ENCODE measurements at places on chromosomes 11 and 22.
A peak's percentile ranks its signal among the peaks of the same experiment; 100 is the strongest.

- no peak for DNase-seq
Observed at GRCh38 chr22:45429424-45429823, 15.9 kb downstream of the RIBC2 start.

DNA sequence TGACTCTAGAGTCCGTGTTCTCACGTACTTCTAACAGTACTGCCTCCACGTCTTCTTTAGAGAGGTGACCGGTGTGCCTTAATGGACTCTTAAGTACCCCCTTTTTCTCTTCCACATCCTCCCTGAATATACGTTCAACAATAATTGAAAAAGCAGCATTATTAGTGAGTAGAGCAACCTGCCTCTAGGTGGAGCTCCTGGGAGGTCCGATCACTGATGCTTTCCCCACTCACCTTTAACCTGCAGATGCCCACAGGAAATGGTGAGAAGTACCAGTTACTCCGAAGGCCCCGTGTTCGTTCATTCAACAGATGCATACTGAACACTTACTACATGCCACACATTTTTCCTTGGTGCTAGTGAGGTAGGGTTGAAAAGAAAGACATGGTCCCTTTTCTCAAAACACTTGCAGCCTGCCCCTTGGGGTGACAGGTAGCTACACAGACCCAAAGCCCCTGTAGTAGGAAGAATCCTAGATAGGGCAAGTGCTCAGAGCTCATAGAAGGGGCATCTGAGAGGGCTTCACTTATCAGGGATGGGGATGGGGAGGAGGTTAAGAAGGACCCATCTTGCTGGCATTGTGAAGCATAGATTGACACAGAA lies 72.7 kb downstream of the FEZ1 start:
- DNase-seq: no peak

DNA sequence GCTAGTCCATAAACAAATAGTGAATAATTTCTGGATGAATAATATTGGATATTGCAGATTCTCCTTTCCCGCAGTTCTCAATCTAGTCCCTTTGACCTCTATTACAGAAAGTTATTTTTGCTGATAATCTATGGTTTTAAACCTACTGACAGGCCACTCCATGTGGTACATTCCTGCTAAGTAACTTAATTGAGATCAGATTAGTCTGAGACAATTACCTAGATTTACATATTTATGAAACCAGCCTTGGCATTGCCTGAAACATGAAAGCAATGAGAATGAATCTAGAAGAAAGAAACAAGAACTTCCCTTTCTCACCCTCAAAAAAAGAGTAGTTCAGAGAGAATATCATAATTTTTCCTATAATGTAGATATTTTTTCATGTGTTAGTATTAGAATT lies 964.2 kb downstream of the JRKL start:
- no peak for DNase-seq

- peak; percentile 23 for DNase-seq
Observed at GRCh38 chr11:8793114-8793777, 110.7 kb downstream of the RPL27A start.

DNA sequence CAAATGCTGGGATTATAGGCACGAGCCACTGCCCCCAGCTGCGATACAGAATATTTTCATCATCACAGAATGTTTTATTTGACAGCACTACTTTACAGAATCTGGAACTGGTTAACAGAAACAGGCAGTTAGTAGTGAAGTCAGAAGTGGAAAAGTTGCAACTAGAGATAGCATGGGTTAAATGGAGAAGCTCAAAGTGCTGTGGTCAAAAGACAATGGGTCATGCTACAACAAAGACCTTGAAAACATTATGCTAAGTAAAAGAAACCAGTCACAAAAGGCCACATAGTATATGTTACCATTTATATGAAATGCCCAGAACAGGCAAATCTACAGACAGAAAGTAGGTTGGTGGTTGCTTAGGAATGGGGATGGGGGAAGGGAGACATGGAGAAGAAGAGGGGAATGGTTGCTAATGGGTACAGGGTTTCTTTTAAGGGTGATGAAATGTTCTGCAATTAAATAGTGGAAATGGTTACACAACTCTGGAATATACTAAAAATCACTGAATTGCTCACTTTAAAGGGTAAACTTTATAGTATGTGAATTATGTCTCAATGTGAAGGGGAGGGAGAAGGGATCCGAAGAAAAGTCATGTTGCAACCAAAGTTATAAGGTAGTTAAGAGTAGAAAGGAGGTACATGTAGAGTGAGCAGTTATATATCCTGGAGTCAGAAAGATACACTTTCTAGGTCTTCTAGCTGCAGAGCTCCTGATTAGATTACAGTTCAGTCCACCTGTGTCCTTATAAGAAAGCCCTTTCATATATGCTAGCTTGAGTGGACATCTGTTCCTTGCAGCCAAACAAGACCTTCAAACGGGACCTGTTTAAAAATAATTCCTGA lies 46.3 kb upstream of the RAPSN start:
- peak; percentile 76 for DNase-seq

DNA sequence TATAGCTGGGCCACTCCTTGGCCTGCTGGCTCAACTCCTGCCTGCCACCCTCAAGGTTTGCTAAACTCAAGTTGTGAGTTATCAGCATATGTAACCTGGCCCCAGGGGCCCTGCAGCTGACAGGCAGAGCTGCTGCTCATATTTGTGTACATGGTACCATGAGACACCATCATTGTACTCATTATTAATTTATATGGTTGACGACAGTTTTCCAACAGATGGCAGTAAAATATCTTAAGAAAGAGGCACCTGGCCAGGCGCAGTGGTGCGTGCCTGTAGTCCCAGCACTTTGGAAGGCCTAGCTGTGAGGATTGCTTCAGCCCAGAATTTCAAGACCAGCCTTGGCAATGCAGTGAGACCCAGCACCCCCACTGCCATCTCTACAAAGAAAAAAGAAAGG lies 11.4 kb upstream of the DENND5A start:
- no peak for DNase-seq

DNA sequence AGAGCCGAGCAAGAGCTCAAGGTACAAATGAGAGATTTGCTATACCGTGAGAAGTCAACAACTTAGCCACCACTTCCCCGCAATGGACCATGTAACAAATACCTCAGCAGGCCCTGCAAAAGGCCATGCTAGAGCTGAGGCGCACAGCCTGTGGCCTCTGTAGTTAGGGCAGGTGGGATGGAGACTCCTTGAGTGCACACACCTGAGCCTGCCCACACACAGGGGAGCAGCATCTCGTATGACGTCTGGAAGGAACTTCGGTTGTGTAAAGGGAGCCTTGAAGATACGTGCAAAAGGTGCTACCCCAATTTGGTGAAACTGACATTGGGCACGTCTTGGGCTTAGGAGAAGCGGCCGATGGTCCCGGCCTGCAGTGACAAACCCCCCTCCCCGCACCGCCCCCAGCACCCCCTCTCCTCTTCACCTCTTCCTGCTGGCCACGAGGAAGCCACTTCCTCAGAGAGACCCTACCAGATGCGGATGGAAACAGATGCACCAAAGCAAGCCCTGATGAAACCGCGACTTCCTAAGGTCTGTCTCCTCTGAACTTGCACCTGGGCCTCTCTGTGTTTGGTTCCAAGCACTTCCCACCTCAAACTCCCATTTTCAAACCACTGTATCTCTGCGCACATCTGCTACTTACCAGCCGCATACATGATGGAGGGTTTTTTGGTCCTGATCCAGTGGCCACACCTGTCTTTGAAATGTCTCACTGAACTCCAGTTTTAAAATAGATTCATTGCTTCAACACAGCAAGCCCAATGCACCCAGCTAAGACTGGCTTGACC lies 10.6 kb downstream of the CDPF1 start:
- no peak for DNase-seq

DNA sequence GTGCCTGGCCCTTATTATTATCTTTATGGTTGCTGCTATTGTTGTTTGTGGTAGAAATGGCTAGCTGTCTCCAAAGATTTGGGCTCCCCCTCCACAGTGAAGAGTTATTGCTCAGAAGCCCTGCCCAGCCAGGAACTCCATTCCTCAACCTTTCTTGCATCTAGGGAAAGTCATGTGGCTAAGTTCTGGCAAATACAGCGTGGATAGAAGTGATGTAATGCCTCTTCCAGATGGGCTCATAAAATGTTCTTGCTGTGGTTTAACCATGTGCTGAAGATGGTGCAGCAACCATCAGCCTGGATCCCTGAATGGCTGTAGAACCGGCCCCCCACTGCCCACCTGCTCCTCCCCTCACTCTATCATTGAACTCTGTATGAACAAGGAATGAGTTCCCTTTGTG lies 203.5 kb upstream of the E2F8 start:
- DNase-seq: no peak

DNA sequence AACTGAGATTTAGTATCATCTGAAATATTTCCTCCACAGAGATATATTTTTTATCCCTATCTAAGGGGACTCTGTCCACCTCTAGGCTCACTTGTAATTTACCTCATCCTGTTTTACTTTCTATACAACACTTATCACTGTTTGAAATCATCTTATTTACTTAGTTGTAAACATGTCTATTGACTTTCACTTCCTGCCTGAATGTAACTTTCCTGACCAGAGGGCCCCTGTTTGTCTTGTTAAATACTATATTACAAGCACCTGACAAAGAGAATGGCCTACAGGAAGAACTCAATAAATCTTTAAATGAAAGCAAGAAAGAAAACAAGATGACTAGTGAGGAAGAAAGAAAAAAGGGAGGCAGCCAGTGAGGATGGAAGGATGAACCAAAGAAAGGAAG lies 1727.5 kb downstream of the LRRC4C start:
- DNase-seq: no peak

DNA sequence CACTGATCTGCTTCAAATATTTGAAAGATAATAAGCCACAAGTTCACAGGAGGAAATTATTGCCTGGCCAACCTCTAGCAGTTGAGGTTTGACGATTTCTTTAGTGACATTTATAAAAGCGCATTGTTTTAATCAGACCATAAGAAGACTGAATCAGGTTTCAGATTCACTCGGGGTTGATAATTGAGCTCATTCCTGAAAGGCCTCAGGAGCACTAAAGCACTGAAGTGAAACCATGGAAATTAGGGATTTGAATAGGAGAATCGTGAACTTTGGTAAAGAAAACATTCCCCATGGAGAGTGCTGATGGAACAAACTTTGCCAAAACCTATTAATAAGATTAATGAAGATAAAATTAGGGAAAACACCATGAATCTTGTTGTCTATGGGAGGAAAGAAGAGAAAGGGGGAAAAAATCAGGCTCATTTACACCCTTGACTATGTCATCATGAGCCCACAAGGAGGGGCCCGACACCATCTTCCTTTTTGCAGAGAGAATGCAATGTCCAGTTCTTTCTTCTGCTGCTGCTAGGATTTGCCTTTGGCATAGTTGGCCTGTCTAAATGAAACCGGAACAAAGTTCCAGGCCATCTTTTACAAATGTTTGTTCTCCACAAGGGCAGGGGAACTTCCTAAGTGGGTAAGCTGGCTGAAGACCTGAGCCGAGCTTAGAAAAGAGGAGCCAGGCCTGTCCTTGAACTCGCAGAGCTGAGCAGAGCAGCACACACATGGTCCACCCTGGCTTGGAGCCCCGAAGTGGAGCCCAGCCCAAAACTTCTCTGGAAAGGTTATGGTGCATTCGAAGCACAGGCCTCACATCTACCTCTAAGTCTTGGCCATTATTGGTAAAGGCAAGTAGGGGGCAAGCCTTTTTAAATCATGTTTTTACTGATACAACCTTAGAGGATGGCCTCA lies 56.1 kb upstream of the EIF3M start:
- no peak for DNase-seq

- DNase-seq: peak; percentile 47
Observed at GRCh38 chr11:116513894-116514293, 258.9 kb downstream of the BUD13 start.

GRCh38 chr11:64629796-64630562 lies 39.0 kb downstream of the SLC22A12 start:
- DNase-seq: no peak

GRCh38 chr11:119460582-119460981 lies 37.6 kb upstream of the THY1 start:
- no peak for DNase-seq

DNA sequence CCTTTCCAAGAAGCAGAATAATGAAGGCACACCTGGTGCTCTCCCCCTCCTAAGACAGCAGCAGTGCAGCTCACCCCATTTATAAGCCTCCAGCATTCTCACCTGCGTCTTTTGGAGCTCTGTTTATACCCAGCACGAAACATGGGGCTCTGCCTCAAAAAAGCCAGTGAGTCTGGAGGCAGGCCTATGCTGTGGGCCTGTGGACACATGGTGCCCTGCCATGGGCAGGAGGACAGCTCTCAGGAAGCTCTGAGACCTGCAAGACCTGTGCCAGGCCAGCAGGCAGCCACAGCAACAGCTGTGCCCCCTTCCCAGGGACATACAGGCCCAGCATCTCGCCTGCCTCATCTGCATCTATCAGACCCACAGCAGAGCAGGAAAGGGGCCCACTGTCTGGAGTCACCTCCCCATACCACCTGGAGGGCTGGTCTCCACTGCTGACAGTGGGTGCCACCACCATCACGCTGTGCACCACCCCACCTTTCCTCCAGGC lies 64.2 kb downstream of the DGCR2 start:
- DNase-seq: no peak

- no peak for DNase-seq
Observed at GRCh38 chr11:8832571-8833260, 78.3 kb upstream of the AKIP1 start.

GRCh38 chr11:110752890-110753289 lies 40.7 kb upstream of the ARHGAP20 start:
- no peak for DNase-seq

DNA sequence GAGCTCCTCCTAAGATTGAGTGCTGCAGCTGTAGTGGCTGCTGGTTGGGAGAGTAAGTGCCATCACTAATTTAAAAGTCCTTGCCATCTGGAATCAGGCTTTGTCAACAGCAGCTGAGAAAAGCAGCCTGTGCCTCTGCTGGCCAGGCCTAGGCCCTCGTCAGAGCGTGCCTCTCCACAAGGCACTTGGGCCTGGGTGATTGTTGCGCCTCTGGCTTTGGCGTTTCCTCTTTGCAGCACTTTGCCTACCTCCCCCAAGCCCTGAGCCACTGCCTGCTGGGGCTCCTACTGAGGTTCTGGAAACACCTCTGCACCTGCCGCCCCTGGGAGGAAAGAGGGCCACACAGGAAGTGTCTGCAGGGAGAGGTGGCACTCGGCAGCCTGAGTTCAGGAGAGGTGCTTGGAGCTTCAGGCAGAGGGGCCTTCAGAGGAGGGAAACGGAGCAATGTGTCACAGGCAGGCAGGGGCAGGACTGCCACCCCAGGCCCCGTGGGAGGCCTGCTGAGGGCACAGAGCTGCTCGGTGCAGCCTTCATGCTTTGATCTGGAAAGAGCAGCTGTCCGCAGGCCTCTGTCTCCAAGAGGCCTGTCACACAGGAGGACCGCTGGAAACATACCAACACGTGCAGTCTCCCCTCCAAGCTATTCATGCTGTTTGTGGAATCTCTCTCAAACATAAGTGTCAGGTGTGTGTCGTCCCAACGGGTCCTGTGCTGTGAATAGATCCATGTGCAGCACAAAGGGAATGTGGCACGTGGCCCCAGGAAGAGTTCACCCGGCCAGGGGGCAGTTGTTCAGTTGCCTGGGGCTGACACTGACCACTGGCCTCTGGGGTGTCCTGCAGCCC lies 61.5 kb upstream of the EMID1 start:
- no peak for DNase-seq

DNA sequence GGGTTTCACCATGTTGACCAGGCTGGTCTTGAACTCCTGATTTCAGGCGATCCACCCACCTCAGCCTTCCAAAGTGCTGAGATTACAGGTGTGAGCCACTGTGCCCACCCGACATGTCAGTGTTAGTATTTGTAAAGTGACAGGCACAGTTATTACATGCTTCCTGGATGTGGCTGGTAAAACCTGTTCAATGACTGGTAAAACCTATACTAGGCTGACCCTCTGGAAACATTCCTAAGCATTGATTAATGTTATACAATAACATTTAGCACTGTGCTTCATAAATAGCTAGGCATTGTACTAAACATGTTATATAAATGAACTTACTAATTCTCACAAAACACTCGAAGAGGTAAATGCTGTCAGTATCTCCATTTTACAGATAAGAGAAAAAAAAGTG lies 20.9 kb upstream of the JHY start:
- no peak for DNase-seq

Data from suppressor macrophage treated with lipopolysaccharide for 4 hours (primary cell).